ENCODE measurements at places on chromosomes 16 and 17.

DNA sequence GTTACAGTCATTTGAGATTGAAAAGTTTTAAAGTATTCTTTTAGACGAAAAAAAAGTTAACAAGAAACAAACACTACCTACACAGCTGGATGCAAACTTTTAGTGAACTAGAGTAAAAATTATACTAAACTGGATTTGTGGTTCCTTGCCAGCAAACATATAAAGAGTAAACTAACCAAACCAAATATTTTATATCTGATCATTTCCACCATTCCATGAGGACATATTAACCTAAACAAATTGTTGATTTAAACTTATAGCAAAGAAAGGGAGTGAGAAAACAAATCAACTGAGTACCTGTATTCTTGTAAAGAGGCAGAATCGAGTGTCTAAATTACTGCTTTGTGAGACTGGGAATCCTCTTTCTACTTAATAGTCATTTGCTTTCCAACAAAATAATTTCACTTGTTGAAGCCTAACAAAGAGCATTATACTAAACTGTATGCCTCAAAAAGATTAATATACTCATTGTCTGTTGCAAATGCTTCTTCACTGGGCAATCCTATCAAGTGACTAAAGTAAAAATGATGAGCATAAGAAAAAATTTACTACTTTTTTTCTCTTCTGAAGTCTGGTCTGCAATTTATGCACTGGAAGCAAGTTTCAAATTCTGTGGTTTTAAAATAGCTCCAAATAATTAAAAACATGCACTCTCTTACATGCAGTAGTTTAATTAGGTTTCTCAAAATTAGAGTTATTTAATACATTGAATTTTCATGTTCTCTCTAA is 37.5 kb downstream of the AKAP10 start:
- no peak for DNase-seq

GRCh38 chr17:8060274-8060673 is 21.4 kb downstream of the ALOX15B start:
- DNase-seq, result peak; percentile 90

DNA sequence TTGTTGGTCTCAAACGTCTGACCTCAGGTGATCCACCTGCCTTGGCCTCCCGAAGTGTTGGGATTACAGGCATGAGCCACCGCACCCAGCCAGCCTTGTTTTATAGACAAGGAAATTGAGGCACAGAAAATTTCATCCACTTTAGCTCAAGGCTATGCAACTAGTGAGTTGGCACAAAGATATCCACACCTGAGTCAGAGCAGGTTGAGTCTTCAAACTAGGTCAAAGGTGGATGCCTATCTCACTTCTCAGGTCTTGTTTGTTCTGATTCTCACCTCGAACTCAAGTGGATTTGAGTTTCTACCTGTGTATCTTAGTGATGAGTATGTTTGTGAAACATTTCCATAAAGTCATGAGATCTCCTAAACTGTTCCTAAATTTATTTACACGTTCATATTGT is 35.6 kb upstream of the GAS7 start:
- no peak for DNase-seq

DNA sequence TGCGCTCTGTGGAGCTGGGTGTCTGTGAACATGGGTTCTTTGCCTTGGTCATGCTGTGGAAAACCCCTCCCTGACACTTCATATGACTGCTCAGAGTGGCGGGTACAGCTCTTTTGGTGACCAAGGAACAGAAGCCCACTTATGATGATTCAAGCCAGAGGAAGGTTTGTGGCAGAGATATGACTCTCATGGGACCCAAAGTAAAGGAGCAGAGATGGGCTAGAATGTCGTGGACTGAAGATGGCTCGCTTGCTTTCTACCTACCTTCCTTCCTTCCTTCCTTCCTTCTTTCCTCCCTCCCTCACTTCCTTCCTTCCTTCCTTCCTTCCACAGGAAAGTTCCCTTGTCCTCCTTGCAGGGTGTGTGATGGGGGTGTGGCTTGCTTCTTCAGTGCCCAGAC is 169.7 kb upstream of the IRX3 start:
- DNase-seq, result no peak

DNA sequence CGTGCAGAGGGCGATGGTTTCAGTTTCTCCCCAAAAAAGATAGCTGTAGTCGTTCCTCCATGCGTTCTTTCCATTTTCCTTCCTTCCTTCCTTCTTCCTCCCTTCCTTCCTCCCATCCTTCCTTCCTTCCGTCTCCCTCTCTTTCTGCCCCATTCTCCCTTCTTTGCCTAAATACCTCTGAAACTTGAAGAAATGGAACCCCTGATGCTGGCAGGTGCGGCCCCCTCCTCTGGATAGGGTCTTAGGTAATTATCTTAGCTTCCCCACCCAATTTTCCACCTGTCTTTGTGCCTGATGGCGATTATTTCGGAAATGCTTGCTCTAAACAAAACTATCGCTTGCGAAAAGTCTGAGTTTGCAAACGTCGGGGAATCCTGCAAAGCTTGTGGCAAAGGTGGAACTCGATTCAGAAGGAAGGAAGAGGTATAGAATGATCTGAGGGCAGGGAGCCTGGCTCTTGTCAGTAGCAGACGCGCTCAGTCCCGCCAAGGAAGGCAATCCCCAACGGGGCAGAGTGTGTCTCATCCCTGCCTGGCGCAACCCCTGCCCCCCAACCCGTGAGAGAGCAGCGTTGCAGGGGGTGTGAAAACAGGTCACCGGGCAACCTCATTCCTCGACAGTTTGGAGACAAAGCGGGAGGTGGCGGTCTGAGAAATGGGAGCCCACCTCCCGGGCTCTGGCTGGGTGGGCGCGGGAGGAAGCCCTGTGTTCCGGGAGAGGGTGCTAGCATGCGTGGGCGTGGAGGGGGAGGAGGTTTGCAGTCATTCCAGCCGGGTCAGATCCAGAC is 2.9 kb upstream of the CBX8 start:
- peak; percentile 48 for DNase-seq

DNA sequence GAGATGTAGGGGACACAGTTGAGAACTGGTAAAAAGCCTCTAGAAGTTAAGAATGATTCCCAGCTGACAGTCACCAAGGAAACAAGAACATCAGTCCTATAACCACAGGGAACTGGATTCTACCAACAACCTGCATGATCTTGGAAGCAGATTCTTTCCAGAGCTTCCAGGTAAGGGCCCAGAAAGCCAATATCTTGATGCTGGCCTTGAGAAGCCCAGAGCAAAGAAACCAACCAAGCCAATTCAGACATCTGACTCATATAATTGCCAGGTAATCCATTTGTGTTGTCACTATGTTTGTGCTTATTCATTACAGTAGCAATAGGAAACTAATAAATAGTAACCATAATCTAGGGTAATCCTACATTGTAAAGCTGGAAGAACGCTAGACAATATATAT is 81.6 kb downstream of the CACNG1 start:
- DNase-seq, result no peak

Data from neural progenitor cell (in vitro differentiated cells).